ENCODE measurements at places on chromosomes 2 and 18.

DNA sequence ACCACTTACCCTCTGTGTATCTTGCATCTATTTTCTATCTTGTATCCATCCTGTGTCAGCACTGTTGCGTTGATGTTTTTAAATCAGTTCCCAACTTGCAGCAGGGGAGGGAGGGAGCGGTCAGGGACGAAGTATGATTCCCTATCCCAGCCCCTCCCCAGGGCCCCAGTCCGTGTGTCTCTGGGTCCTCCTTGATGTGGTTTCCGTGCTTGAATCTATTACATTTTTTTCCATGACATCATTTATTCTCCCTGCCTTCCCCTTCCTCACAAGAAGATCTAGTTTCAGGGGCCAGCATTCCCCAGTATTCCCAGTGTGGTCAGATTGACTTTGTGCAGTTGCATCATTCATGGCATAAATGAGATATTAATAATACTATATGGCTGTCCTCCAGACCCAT, 479.3 kb downstream of the PTPRM start:
- no peak for DNase-seq

GRCh38 chr18:77062518-77063003, 70.0 kb downstream of the MBP start:
- peak; percentile 88 for DNase-seq

DNA sequence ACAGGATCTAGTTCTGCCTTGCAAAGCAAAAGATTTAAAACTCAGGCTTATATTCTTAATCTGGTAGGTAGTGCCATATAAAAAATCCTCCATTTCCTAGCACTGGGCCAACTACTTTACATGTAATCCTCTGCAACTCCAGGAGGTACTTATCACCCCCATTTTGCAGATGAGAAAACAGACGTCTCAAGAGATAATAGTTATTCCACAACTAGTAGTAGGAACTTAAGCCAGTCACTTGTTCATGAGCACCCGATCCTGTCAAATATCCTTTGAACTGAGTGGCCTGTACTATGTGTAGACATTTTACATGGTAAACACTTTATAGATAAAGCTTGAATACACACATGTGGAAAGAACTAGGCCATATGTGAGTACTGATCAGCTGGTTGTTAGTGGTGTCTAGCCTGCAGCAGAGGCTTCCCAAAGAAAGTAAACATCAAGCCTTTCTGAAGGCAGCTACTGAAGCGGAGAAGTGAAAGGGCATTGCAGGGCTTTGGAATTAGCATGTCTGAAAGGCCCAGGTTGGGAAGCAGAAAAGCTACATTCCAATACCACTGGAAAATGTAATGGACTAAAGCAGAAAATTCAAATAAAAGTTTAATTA, 48.0 kb downstream of the NAB1 start:
- no peak for DNase-seq

DNA sequence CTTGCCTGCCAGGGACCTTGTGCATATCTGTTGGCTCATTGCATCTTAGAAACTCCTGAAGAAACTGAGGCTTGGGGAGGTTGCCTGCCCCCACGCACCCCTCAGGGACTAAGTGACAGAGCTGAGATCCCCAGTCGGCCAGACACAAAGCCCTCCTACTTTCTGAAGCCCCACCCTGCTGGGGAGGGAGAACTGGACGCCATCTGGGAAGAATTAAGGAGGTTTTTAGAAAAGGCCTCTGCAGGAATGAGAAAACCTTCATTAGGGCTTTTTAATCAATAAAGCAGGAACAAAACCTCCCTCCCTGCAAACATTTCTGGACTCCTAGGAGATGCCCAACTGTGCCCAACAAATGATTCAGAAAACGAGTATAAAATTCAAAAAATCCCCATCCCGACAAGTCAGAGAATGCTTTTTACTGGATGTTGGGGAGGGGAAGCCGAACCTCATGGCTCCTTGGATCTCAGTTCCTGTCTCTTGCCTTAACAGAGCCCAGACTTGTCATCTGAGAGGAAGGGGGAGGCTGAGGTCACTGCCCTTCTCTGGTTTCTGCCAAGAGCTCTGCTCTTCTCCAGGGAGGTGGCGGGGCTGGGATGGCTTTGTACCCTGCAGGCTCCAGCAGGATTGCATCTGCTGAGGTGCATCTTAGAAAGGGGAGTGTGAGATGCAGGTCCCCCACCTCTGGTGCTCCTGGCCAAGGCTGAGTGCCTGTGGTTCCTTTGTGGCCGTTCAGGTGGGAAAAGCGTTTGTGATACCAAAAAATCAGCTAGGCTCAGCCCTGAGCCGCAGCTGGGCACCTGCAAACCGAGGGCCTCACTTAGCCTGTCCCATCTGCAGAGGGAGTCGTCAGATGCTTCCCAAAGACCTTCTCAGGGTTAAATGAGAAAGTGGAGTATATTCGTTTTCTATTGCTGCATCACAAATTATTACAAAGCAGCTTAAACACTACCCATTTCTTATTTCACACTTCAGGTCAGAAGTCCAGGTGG, 142.4 kb downstream of the ZFP36L2 start:
- DNase-seq, result no peak

DNA sequence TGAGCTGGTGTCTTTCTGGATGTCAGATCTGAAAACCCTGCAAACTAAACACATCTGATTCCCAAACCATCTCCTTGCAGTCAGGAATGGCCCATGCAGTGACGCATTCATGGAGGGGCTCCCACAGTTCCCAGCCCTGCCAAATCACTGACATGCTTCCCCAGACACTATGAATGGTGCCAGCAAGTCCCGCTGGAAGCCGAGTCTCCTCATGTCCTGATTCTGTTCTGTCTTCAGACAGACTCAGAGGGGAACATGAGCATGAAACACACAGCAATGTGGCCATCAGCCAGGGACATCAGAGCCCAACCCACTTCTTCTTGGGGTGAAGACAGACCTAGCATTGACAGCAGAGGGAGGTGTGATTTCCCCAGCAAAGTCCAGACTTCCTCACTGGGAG, 83.7 kb downstream of the TTC32 start:
- no peak for DNase-seq

- no peak for DNase-seq
Measured at GRCh38 chr2:60368456-60368855, 185.0 kb downstream of the BCL11A start.

DNA sequence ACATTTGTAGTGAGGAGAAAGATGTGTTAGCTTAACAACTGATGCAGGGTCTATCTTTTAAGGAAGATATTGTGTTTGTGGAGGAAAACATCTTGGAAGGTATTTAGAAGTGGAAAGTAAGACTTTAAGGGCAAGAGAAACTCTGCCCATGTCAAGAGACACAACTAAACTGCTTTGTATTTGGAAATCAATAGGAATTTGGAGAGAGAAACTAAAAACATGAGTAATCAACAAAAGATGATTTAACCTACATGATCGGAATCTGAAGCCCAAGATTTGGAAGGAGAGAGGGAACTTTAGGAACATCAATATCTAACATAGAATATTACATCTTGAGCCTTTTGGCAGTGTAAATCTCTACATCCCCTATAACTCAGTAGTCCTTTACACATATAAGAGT, 184.2 kb upstream of the COL3A1 start:
- no peak for DNase-seq

GRCh38 chr2:238716585-238716984, 131.3 kb upstream of the TWIST2 start:
- DNase-seq, result no peak

DNA sequence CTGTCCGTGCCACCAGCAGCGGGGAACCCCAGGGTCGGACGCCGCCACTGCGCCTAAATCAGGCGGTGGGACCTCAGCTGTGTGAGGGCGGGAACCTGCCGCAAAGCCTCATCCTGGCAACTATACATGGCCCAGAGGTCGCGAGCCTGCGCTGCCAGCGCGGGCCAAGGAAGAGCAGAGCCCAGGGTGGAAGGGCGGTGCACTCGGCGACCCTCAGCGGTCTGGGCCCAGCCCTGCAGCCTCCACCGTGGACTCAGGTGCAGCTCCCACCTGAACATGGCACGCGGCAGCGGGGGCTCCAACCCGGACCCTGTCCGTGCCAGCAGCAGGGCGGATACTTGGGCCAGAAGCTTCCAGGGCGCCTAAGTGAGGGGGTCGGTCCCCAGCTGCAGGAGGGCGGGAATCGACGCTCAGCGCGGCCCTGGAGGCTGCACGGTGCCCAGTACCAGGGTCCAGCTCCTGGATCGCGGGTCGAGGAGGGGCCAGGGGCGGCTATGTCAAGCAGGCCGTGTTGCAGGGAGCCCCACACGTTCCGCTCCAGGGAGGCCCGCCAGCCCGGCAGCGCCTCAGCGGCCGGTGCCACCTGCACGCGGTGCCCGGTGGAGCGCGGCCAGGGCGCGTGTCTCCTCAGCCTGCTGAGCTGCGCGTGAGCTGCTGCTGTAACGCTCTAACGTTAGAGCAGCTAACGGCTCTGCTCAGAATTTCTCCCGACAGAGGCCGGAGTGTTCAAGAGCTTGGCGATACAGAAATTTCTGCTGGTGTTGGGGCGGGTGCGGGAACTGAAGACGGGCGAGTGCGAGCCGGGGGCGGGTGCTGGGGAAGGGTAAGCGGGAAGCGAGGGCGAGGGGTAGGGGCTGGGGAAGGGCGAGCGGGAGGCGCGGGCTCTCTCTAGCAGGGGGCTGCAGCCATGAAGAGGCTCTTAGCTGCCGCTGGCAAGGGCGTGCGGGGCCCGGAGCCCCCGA, at the start of gene ANKRD30B:
TSS of gene ANKRD30B (plus strand) at position 660 of the 962 bp plus-strand sequence. CDS start at position 908, 248 bp downstream.
- DNase-seq, result peak; percentile 9

DNA sequence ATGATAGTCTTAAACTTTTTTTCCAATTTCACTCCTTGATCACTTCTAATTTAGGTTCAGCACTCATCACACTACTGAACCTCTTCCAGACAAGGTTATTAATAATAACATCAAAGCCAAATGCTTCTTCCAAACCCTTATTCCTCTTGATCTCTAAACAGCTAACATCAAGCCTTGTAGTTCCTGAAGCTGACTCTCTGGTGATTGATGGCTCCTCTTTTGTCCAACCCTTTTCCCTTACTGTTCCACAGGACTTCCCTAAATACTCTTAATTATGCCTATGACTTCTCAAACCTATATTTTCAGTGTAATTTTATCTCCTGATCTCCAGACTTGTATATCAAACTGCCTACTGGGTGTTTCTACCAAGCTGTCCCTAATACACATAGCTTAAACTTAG, 83.9 kb downstream of the FAM228A start:
- DNase-seq, result no peak

DNA sequence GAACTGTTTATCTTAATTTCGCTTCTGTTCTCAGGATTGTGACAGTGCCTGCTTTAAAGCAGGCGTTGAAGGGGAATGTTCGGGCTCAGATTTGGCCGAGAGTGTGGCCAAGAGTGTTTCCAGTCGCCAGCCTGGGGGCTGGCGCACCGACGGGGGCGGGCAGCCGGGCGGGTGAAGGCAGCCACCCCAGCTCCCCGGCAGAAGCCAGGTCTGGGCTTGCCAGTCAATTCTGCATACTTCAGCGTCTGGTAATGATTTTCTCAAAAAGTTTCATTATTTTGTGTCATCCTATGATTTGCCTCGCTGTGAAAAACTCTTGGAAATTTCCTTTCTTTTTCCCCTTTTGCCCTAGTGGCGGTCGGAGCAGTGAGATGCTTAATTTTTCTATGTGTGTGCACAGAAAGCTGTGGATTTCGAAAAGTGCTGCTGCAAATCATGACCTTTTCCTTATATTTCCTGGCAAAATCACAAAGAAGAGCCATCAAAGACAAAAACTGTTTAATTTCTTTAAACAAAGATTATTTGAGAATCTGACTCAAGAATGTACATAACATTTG, 856 bp downstream of the FAM228A start:
- no peak for DNase-seq

DNA sequence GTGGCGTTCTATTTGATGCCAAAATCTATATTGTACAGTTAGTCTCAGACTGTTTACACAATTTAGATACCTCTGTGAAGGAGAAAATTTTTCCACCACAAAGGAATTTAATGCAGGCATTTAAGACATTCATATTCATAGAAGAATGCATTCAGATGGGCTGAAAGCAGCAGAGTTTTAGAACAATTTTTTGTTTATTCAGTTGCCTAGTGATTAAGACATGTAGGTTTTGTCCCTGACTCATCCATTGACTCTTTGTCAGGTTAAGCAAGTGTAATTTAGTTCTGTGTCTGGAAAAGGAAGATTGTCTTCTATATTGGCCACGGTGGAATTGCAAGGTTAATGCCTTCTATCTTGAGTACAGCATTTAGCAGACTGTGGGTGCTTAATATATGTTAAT, 515.0 kb downstream of the PARD3B start:
- DNase-seq, result no peak

GRCh38 chr18:45715212-45715780, 8.7 kb upstream of the SLC14A1 start:
- DNase-seq, result no peak

DNA sequence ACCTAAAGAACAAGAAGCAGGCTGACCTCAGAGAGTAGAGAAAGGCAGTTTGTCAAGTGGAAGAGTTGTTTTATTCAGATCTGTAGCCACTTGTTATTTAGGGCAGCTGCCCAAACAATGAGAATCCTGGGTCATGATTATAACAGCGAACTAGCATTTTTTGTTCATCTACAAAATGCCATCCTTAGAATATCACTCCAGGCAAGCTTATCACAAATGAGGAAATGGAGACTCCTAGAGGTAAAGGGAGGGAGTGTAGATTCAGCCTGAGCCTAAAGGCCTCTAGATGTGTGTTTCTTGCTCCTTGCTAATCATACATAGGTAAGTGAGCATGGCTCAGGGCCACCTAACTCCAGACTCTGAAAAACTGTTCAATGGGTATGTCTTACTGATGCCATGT, 126.1 kb downstream of the HNMT start:
- no peak for DNase-seq

DNA sequence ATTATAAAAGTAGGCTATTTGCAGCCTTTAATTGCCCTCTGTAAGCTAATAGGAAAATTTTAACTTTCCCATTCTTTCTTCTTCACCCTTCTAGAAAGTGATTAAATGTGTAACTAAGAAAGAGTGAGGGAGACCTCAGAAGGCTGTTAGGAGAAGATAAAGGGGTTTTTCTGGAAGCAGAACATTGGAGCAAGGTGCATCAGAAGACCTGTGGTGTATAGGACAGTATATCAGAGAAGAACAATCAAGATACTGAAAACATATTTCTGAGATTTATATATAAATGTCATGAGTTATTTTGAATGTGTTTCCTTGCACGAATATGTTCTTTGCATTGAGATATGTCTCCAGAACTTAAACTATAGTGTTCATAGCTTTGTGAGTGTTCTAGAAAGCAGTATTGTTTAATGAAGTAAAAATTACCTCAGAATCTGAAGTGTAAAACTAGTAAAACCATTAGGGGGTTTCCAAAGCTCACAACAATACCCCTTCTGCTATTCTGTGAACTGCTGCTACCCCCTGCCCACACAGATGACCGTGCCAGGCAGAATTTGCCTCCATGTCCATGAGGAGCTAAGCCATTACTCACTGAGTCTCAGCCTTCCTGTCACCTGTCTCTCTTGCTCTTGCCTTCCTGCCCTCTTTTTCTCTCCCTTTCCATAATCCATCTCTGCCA, 537.9 kb downstream of the EPHA4 start:
- no peak for DNase-seq

DNA sequence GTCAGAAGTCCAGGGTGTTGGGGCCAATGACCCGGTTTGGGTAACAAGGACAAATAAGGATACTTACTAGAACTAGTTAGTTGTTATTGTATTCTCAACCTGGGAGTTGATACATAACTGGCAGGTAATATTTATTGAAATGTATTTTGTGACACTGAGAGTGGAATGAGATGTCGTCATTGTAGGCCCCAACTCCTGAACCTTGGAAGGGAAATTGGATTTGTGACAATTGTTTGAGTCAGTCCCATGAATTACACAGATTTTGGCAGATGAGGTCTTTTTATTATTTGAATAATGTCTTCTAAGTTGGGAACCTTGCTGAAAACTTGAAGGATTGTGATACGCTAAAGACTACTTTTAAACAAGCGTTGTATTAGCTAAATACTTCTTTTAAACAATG, 5.1 kb downstream of the TIMM21 start:
- DNase-seq, result no peak

All from activated naive CD4-positive, alpha-beta T cell treated with anti-CD3 and anti-CD28 coated beads for 36 hours (primary cell).